CD4-positive, alpha-beta memory T cell (primary cell): ENCODE measurements at places on chromosomes 1 and 21.

DNA sequence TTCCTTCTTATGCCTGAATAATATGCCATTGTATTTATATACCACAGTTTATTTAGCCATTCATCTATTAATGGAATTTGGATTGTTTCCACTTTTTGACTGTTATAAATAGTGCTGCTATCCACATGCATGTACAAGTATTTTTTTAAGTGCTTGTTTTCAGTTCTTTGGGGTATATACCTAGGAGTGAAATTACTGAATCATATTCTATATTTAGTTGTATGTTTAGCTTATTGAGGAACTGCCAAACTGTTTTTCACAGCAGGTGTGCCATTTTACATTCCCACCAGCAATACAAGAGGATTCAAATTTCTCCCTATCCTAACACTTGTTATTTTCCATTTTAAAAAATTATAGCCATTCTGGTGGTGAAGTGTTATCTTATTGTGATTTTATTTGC lies 7.6 kb upstream of the HJV start:
- no peak for DNase-seq

DNA sequence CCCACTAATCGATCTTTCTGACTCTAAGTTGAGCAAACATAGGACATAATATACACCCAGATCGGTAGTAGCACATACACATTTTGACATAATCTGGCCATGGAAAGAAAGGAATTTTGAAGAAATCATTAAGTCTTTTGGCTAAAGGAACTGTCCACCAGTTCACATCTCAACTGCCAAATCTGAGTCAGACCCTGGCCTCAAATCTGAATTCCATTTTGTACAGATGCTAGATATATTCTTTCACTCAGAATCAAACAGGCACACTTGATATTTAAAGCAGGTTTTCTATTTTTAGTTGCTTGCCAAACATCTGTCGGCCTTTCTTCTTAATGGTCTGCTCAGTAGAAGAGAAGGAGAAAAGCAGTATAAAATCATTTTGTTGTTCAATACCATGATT lies 281.8 kb downstream of the BARHL2 start:
- no peak for DNase-seq

DNA sequence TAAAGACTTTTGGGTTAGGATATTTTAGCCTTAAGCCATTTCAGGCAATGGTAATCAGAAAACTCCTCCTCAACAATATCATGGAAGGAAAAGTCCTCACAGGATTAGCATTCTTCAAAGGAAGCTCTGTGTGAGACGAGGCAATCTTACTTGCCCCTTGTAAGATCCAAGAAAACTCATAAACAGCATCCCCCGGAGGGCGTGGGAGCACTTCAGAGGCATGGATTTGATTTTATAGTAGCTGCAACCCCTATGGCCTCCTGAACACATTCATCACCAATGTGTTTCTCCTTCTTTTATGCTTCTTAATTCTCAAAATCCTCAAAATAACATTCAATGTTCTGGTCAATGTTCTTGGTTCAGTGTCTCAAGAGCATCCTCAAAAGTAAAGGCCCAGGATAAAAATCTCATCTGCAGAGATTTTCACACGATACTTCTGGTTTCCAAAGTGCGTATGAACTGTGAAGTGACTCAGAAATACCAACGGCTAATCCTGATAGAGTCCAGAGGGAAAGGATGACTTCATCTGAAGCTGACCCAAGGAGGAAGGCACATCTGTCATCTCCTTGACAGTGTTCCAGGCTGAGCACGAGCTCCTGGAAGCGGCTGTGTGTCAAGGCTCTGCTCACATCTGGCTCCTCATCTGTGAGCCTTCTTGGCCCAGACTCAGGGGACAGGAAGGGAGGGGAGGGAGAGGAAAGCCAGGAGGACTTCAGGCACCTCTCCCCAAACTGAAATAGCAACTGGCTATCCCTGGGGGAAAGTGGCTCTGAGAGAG lies 49.3 kb upstream of the PSEN2 start:
- DNase-seq: no peak

- DNase-seq: no peak
These were observed 38.0 kb downstream of the FOXO6 start for GRCh38 chr1:41399145-41399795.

GRCh38 chr21:34861258-34861657 lies 187.8 kb downstream of the RUNX1 start:
- no peak for DNase-seq

DNA sequence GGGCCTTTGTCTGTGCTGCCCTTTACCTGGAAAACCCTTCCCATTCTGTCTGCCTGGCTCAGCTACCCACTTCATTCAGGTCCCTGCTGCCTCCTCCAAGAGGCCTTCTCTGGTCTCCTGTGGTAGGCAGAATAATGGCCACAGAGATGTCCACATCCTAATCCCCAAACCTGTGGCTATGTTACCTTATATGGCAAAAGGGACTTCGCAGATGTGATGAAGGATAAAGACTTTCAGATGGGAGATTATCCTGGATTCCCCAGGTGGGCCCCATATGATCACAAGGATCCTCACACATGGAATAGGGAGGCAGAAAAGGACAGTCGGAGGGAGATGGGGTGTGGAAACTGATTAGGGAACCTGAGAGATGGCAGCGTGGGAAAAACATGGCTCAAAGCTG lies 14.2 kb upstream of the RUNX3 start:
- no peak for DNase-seq

DNA sequence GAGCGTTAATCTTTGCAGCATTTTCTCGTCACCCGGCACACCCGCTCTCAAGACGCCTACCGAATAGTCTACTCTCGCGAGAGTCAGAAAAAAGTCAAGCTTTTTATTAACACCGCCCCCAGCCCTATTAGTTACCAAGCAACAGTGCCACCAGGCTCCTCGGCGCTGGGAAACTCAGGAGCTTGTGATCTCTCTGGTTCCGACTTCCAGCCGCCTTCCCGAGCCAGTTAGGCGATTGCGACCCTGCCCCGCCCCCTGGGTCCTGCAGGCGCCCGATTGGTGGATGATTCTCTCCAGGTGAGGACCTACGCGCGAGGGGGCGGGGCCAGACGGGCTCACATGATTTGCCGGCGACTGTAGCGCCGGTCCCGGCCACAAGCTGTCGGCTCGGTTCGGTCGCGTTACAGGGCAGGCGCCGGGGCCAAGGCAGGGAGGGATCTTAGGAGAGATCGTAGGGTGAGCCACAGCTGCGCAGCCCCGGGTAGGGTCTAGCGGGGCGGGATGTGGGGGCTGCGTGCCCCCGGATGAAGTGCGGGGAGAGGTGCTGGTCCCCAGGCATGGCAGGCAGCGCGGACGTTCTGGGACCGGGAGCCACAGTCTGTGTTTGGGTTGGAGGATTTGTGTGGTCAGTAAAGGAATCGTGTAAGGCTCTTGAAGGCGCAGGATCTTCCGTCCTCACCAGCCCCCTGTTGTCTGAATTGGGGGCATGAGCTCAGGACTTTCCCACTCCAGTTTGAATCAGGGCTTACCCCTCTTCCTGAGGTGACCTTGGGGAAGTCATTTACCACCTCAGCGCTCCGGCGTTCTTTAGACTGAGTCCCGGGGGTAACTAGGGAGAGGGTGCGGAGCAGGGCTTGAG lies at the start of gene PFKFB2:
TSS of gene PFKFB2 (plus strand) at position 365 of the 859 bp plus-strand sequence. CDS start 1,443 bp downstream, outside the sequence.
- DNase-seq: peak; percentile 96

- no peak for DNase-seq
These were observed 73.3 kb downstream of the RPAP2 start for GRCh38 chr1:92372164-92372563.

DNA sequence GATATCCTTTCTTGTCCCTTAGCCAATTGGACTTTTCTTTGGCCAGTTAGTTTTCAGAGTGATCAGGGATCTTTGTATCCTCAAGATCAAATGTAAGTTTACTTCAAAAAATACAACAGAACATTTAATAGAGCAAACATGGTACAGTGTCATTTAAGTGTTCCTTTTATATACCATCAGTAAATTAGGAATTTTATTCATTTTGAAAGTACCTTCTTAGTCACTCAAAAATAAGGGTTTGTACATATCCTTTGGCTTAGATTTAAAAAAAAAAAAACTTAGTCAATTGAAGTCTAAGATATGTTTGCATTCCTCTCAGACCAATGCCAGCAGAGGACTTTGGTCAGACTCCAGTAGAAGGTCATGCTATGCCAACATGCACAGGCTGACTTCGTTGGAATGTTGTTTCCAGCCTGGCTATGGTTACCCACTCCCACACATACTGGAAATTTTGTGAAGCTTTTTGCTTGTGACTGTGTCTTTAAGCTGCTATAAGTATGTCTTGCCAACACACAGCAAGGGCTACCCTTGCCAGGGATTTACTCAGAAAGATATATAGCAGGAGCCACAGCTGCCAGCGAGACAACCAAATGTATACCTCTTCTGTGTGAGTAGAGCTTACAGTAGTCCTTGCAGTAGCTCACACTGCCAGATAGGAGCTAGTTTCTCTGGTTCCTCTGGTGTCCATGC lies 81.5 kb upstream of the LRIF1 start:
- no peak for DNase-seq

DNA sequence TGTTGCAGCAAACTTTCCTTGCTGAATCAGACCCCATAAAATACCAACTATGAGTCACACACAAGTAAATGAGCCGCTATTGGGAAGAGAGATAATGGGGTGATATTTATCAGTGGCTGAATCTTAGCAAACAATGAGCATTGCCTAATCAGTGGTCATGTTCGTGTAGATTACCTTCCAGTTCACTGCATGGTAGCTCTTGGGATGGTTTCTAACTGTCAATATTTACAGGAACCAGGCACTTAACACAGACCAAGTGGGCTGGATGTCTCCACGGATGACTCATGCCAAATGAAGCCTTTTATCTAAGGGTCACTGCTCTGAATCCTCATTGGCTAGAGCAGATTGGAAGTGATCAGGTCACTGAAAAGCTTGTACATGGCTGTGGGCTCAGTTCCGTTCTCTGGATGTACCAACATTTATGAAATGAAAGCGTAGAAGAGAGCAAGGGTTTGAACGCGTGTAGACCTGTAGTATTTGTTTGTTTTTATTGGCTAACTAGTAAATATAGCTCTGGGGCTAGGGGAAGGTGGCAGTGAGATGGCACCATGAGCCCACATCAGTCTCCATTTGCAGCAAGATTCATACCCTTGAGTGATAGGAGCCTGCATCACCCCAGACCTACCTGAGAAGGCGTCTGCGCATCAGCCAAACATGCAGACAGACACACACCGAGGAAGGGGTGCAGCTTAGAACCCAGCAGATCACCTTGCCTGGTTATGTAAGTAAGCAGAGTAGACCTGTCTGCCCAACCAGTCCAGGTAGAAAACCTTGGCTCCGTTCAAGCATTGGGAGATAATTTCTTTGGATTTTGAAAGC lies 153.3 kb downstream of the TOMM20 start:
- no peak for DNase-seq

DNA sequence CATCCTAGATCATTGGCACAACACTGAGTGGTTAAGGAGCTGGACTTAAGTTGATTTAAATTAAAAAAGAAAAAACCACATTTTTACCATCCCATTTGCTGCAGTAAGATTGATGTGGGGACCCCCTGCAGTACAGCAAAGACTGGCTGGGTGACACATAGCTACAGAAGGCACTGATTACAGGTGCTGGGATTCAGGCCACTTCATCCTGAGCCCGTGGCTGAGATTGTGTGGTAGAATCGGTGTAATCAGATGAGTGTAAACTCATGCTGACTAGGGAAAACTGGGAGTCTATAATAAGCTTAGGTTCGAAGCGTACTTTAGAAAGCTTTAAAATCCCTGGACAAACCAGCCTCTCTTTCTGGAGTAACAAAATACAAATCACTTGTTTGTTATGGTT lies 70.1 kb downstream of the SLC25A24 start:
- DNase-seq: no peak

DNA sequence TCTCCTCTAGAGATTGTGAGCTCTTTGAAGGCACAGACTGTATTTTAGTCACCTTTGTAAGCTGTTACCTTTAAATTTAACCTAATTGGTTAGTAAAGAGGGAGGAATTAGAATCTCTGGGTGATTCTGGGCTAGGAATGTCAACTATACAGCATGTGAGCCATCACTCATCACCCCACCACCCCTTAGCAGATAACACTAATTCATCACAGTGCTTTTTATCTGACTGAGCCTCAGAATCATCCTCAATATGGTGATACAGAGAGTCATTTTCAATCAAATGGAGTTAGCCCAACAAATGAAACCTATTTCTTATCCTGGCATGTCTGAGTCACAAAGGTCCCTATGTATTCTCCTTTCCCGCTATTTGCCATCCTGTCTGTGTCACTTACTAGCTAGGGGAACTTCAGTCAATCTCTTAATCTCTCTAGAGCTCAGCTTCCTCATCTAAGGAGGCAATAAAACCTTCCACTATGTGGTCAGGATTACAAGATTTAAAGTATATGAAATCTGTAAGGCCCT lies 13.3 kb downstream of the KCNJ10 start:
- no peak for DNase-seq

DNA sequence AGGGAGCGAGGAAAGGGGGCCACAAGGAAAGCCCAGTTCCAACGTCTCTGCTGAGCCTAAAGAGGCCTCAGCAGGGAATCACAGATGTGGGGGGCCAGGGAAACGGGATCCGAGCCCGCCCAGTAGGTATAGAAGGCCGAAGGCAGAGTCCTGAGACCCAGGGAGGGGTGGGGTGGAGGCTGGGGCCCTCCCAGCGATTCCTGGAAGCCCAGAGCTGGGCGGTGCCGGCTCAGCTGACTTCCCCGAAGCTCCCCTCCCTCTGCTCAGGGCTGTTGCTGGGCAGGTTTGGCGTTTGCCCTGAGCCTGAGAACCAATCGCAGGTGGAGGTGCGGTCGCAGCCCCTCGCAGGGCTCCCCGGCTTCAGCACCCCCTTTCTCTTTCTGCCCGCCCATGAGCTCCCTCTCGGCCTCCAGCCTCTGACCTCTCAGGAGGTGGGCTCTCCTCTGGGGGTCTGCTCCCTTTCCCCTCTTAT lies 12.8 kb downstream of the ADAMTSL4 start:
- peak; percentile 77 for DNase-seq

- DNase-seq: no peak
These were observed 238.5 kb downstream of the PTGER3 start for GRCh38 chr1:70809069-70809468.

- DNase-seq: peak; percentile 30
These were observed 610 bp downstream of the SCYL3 start for GRCh38 chr1:169892927-169893644.
